PC-3 (cell line): ENCODE measurements at places on chromosomes 7 and 10. TPM values are rescaled to one million over a fixed set of nuclear protein-coding genes. Genes with fewer than 3 reads are reported as not detected.
A peak's percentile ranks its signal among the peaks of the same experiment; 100 is the strongest.

DNA sequence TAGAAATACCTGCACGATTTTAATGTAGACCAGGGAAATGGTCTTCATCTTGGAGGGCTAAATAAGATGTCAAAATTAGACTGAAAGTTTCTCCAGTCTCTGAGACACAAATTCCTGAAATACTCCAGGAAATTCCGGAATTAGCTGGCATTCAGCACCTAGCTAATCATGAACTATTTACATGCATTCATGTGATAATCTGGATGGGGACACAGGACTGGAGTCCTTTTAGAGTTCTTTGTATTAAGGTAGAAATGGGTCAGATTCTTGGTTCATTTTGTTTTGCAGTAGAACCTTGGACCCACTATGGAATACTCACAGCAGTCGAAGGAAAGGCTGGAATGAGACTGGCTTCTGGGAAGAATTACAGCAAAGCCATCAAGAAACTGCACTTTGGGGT, 65.3 kb upstream of the MDFIC start:
- no peak overlapping the region for H3K4me3 ChIP-seq
- H3K27ac ChIP-seq: no peak overlapping the region

DNA sequence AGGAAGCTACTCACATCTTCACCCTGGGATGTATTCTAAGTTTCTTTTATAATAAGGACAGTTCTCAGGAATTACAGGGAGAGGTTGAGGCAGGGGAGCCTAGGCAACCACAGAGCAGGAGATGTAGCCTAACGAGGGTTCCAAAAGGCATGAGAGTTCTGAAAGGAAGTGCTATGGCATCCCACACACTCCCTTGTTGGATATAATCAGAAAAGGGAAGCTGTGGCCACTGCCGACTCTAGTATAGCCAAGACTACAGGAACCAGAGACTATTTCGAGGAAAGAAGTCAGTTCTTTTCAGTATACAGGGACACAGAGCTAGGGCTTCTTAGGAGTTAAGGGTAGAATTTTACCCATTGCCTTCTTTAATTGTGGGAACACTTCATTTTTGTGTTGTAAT, 11.0 kb downstream of the PRR15 start:
- no peak overlapping the region for H3K27ac ChIP-seq
- H3K36me3 ChIP-seq: no peaks in the 10 kb centered on the region
- no peaks in the 10 kb centered on the region for H3K27me3 ChIP-seq
- no peak for DNase-seq

- H3K36me3 ChIP-seq: no peaks in the 10 kb centered on the region
- H3K27ac ChIP-seq: no peak overlapping the region
- no peak for DNase-seq
- H3K4me3 ChIP-seq: no peak overlapping the region
- peaks cover 10% of the 10 kb centered on the region; the same call in 1 of the 2 replicates for H3K4me1 ChIP-seq
These were observed 480.8 kb downstream of the RPS24 start for GRCh38 chr10:78514459-78514858.

DNA sequence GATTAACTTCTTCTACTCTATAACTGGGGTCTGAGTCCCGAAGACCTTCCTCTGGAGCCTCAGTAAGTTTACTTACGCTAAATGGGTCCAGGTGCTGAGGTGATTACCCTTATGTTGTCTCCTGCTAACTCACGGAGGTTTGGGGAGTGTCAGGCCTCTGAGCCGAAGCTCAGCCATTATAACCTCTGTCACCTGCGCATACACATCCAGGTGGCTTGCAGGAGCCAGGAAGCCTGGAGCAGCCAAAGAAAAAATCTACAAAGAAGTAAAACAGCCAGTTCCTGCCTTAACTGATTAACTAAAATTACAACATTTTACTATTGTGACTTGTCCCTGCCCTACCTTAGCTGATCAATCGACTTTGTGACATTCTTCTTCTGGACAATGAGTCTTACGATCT, 350.7 kb downstream of the GLRX3 start:
- no peaks in the 10 kb centered on the region for H3K27me3 ChIP-seq
- no peak for DNase-seq
- no peaks in the 10 kb centered on the region for H3K36me3 ChIP-seq
- no peak overlapping the region for H3K4me3 ChIP-seq
- H3K4me1 ChIP-seq: no peaks in the 10 kb centered on the region

DNA sequence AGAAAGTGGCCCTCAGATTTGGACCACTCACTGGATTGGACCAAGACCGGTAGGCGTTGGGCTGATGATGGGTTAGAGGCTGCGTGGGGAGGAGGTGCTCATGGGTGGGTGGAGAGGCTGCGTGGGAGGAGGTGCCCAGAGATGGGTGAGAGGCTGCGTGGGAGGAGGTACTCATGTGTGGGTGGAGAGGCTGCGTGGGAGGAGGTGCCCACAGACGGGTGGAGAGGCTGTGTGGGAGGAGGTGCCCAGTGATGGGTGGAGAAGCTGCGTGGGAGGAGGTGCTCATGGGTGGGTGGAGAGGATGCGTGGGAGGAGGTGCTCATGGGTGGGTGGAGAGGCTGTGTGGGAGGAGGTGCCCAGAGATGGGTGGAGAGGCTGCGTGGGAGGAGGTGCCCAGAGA, 346.3 kb downstream of the PAXIP1 start:
- no peaks in the 10 kb centered on the region for H3K4me1 ChIP-seq
- no peaks in the 10 kb centered on the region for H3K27me3 ChIP-seq
- H3K27ac ChIP-seq: no peak overlapping the region
- no peak overlapping the region for H3K4me3 ChIP-seq
- DNase-seq: no peak

GRCh38 chr7:143042159-143042789, 9.9 kb upstream of the OR6V1 start:
- DNase-seq: no peak
- peaks cover 64% of the 10 kb centered on the region for H3K27me3 ChIP-seq
- no peak overlapping the region for H3K4me3 ChIP-seq
- H3K36me3 ChIP-seq: no peaks in the 10 kb centered on the region

Gene PNLIPRP1
- total RNA-seq: not detected in 2 replicates

DNA sequence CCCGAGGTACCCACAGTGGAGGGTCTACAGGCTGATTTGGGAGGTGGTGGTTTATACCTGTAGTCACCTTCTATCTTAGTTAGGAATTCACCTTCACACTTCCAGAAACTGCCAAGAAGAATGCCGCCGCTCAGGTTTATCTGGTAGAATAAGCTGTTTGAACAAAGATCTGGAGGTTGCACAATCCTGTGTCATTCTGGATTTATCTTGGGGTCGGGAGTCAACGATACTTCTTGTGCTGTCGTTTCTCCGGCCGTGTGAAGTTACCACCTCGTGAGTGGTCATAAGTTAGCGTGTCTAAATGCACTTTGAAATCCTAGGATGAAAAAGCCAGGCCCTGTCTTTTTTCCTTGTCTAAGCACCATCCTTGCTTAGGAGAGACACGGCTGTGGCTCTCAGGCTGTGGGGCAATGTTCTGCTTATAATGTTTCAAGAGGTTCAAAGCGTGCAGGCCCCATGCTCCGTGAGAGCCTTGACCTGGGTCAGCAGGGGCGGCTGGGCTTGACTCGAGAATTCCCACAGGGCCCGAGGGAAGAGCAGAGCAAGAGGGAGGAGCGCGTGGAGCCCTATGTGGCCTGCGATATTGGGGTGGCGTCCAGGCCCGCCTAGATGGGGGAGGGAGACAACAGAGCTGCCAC, 35.5 kb downstream of the GRIFIN start:
- peak; percentile 51 for DNase-seq
- H3K27me3 ChIP-seq: no peaks in the 10 kb centered on the region
- no peak overlapping the region for H3K27ac ChIP-seq
- H3K4me1 ChIP-seq: peaks cover 8% of the 10 kb centered on the region

GRCh38 chr10:61752111-61753011, 89.6 kb downstream of the CABCOCO1 start:
- H3K27me3 ChIP-seq: no peaks in the 10 kb centered on the region
- H3K4me1 ChIP-seq: peaks cover 32% of the 10 kb centered on the region
- peak overlapping the region; percentile 12 for H3K4me3 ChIP-seq
- H3K36me3 ChIP-seq: no peaks in the 10 kb centered on the region
- peak overlapping the region; percentile 48 for H3K27ac ChIP-seq

Gene PIP
- total RNA-seq: not detected in 2 replicates

GRCh38 chr7:33446551-33446950, 317.2 kb downstream of the BBS9 start:
- no peaks in the 10 kb centered on the region for H3K27me3 ChIP-seq
- no peaks in the 10 kb centered on the region for H3K36me3 ChIP-seq
- no peak overlapping the region for H3K4me3 ChIP-seq
- H3K27ac ChIP-seq: no peak overlapping the region
- H3K4me1 ChIP-seq: no peaks in the 10 kb centered on the region

DNA sequence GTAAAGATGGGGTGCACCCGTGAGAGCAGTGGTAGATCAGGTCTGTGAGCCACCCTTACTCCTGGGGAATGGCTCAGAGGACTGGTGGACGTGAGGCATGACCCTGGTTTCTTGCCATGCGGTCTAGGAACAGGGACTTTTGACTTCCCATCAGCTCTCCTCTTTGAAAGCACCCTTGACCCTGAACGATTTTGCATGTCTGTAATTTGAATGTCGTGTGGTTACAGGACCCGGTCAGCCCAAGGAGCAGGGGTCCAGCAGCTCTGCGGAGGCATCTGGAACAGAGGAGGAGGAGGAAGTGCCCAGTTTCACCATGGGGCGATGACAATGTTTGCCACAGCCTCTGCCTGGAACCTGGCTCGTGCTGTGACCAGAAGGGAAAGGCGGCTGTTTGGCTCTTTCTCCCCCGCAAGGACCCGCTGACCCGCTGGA, 8.6 kb upstream of the ORAI2 start:
- no peaks in the 10 kb centered on the region for H3K27me3 ChIP-seq
- H3K36me3 ChIP-seq: peaks cover 10% of the 10 kb centered on the region; the same call in 1 of the 2 replicates
- H3K27ac ChIP-seq: no peak overlapping the region
- H3K4me1 ChIP-seq: no peaks in the 10 kb centered on the region
- no peak for DNase-seq

- H3K4me1 ChIP-seq: peaks cover 61% of the 10 kb centered on the region
- DNase-seq: peak; percentile 97
- H3K27me3 ChIP-seq: no peaks in the 10 kb centered on the region
- H3K27ac ChIP-seq: peak overlapping the region; percentile 95
These were observed 54.1 kb downstream of the LAMB1 start for GRCh38 chr7:107948645-107949442.

DNA sequence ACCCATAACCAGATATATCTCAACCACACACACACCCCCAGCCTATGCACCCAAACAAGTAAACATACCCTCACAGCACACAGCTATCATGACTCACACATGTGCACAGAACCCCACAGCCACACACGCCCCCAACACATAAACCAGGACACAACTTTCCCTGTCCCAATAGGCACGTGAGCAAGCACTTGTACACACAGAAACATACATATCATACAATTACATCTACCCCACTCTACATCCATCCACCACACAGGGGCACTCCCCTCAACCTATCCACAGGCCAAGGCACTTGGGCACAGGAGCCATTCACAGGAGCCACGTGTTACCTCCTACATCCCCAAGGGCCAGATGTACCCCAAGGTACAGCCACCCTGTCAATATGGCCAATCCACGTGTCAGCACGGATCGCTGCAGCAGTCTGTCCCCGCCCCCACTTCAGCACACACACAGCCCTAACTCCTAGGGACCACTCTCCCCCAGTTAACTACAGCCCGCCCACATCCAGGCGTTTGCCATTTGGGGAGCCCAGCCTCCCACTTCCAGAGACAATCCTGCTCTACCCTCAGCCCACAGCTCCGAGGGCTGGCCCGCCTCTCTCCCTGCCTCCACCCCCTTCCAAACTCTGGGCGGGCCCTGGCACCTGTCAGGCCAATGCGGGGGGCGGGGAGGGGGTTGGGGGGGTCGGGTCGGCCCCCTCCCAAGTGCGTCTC, 163.5 kb downstream of the SH3PXD2A start:
- peaks cover 13% of the 10 kb centered on the region for H3K4me1 ChIP-seq
- no peak overlapping the region for H3K27ac ChIP-seq
- DNase-seq: no peak
- no peak overlapping the region for H3K4me3 ChIP-seq
- H3K36me3 ChIP-seq: no peaks in the 10 kb centered on the region

- peaks cover 36% of the 10 kb centered on the region for H3K4me1 ChIP-seq
- H3K4me3 ChIP-seq: peak overlapping the region; percentile 57; the same call in 1 of the 2 replicates
- H3K36me3 ChIP-seq: no peaks in the 10 kb centered on the region
- H3K27me3 ChIP-seq: peaks cover 40% of the 10 kb centered on the region
- H3K27ac ChIP-seq: no peak overlapping the region
These were observed 6.9 kb upstream of the VGF start for GRCh38 chr7:101172005-101172853.

Gene NXPH1
- total RNA-seq: not detected in 2 replicates

DNA sequence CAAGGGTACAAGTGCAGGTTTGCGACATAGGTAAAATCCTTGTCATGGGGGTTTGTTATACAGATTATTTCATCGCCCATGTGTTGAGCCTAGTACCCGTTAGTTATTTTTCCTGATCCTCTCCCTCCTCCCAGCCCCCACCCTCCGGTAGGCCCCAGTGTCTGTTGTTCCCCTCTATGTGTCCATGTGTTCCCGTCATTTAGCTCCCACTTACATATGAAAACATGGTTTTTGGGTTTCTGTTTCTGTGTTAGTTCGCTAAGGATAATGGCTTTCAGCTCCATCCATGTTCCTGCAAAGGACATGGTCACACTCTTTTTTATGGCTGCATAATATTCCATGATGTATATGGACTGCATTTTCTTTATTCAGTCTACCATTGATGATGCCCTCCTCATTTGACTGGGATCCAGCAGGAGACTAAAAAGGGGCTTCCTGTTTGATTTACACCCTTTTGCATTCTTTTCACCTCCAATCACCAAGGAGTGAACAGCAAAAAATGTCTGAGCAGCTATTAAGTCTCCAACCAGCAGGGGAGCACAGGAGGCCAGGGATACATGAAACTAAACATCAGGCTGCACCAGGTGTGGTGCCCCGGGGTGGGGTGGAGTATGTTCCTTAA, 188.2 kb downstream of the SKIDA1 start:
- peaks cover 48% of the 10 kb centered on the region for H3K4me1 ChIP-seq
- H3K27ac ChIP-seq: 0 out of 2 replicates have a peak overlapping the region, but pooled peaks have one; percentile 18
- no peaks in the 10 kb centered on the region; the same call in 1 of the 2 replicates for H3K36me3 ChIP-seq
- no peak for DNase-seq
- no peak overlapping the region for H3K4me3 ChIP-seq

GRCh38 chr10:34121125-34121753, 693.9 kb downstream of the PARD3 start:
- H3K27me3 ChIP-seq: no peaks in the 10 kb centered on the region
- no peak for DNase-seq
- H3K4me3 ChIP-seq: peak overlapping the region; percentile 2; the same call in 1 of the 2 replicates
- H3K4me1 ChIP-seq: peaks cover 33% of the 10 kb centered on the region
- H3K27ac ChIP-seq: peak overlapping the region; percentile 49
- no peaks in the 10 kb centered on the region for H3K36me3 ChIP-seq

DNA sequence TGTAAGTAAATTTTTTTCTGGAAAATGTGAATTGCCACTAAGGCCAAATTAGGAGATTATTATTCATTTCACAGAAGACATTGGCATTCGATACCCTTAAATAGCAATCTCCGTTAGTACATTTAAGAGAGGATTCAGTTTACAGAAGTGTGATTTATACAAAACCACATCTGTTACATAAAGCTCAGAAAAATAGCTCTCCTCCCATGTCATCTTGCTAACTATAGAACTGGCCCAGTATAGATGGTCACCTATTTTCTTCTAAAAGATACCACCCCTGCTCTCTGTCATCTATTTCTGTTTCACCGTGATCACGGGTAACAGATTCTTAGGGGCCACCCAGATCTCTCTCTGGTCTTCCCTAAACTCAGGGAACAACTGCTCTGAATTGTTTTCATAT, 119.1 kb downstream of the HIP1 start:
- H3K4me1 ChIP-seq: no peaks in the 10 kb centered on the region
- H3K27me3 ChIP-seq: no peaks in the 10 kb centered on the region

Gene CLRN3
- total RNA-seq: not detected in 2 replicates

Gene CNPY1
- not detected in 2 replicates for total RNA-seq

GRCh38 chr7:4134631-4135030, 547.5 kb upstream of the FOXK1 start:
- H3K4me1 ChIP-seq: no peaks in the 10 kb centered on the region
- DNase-seq: no peak
- H3K27me3 ChIP-seq: no peaks in the 10 kb centered on the region
- H3K27ac ChIP-seq: no peak overlapping the region
